Stimulated activated CD4-positive, alpha-beta T cell treated with anti-CD3 and anti-CD28 coated beads, Interleukin-4, amount 100 ng/mL, for 4 hours (primary cell): ENCODE measurements at places on chromosomes 1 and 21.

DNA sequence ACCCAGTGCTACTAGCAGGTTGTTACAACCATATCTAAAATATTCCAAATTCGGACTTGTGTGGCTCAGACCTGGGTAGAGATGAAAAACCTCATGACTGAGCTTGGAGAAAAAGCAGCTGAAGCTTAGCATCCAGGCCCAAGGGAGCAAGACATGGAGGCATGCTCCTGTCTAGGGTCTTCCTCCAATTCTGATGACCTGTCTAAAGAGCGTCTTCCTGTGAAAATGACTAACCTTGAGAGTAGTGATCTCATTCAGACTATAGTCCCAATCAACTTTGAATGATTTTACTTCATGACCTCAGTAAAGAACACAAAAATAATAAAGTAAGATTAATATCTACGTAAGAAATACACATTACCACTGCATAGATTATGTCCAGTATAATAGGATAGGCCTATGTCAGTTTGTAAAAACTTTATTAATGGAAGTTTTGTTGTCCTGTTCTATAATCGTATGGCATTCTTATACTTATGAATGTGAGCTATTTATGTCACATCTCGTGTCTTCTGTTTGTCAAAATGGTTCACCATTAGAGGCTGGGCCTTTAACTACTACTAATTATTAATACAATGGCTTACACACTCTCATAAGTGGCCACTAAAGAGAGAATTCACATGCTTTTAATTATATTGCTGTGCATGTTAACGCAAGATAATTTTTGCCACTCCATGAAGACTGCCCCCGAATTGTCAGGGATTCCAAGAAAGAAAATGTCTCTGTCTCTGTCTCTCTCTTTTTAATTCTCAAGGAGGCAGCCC, 201.3 kb downstream of the NCAM2 start:
- no peak for DNase-seq

DNA sequence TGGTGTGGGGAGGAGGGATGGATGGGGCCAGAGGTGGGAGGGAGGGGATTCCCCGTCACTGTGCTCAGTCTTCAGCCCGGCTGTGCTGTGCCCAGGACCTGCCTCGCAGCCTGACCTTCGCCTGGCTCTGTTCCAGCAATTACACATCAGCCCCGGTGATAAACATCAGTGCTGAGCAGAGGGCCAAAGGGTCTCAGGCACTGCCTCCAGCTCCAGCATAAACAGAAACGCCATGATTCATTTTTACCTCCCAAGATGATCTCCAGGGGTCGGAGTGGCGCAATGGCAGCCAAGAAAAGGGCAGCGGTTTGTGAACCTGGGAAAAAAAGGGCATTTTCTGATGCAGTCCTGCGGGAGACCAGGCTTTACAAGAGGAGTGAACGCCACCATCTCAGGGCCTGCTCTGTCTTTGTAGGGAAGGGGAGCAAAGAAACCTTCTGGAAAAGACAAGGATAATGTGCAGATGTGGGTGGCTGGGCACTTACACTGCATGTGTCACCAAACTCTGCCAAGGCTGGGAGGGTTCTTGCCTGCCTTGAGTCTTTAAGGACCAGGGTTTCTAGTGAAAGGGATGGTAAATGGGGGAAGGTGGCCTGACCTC, 28.1 kb downstream of the SHISA4 start:
- no peak for DNase-seq

DNA sequence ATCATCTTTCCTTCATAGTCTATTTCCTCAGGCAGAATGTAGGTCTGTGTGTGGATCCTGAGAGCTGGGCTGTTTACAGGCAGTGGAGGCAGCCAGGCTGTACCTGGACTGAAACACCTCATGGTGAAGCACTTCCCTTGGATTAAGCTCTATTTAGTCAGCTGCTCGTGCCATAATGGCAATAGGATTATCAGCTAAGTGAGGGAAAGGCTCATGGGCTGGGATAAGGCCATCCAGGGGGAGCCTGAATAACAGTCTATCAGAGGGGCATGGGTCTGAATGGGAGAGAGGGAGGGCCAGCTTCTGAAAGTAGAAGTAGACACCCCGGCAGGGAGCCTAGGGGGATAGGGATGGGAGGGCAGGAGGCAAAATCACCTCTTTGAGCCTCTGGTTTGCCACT, 8.3 kb downstream of the RNASEL start:
- DNase-seq: no peak

DNA sequence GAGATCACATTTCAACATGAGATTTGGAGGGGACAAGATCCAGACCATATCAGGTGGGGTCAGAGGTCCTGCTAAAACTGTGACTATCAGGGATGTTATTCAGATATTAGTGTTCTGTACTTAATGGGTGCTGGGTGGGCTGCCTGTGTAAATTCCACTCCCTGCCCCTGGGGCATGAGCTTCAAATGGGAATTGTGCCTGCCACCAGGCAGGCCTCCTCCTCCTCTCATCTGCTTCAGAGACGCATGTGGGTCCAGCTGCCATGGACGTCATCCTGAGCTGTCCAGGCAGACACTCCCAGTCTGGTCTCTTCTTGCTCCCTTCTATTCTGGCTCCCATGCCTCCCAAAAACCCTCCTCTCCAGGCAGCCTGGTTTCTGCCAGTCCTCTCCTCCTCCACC, 10.4 kb downstream of the QSOX1 start:
- no peak for DNase-seq

- no peak for DNase-seq
These were observed 94.1 kb downstream of the PGBD5 start for GRCh38 chr1:230332061-230332460.

- DNase-seq: no peak
These were observed 74.7 kb downstream of the RUNX1 start for GRCh38 chr21:34974162-34974981.

DNA sequence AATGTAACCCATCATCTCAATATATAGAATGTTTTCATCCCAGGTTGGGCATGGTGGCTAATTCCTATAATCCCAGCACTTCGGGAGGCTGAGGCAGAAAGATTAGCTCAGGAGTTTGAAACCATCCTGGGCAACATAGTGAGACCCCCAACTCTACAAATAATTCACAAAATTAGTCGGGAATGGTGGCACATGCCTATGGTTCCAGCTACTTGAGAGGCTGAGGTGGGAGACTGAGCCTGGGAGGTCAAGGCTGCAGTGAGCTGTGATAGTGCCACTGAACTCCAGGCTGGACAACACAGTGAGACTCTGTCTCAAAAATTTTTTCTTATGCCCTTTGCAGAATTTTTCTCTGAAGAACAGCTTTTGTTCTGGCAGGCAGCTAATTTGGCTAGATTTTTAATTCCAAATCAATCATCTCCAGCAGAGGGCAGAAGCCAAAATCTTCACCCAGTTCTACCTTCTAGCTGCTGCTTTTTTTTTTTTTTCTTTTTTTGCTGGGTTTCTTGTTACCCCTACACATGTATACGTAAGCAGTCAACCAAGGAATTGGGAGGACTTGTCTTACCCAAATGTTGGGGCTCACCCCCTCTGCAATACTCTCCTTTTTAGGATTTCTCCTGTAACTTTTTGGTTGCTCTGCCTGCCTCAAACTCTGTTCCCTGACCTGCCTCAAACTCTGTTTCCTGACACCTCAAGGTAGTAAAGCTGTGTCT, 2.7 kb upstream of the RAD54L start:
- DNase-seq: no peak

- DNase-seq: no peak
These were observed 1234.8 kb downstream of the MRPL39 start for GRCh38 chr21:24372506-24372905.

DNA sequence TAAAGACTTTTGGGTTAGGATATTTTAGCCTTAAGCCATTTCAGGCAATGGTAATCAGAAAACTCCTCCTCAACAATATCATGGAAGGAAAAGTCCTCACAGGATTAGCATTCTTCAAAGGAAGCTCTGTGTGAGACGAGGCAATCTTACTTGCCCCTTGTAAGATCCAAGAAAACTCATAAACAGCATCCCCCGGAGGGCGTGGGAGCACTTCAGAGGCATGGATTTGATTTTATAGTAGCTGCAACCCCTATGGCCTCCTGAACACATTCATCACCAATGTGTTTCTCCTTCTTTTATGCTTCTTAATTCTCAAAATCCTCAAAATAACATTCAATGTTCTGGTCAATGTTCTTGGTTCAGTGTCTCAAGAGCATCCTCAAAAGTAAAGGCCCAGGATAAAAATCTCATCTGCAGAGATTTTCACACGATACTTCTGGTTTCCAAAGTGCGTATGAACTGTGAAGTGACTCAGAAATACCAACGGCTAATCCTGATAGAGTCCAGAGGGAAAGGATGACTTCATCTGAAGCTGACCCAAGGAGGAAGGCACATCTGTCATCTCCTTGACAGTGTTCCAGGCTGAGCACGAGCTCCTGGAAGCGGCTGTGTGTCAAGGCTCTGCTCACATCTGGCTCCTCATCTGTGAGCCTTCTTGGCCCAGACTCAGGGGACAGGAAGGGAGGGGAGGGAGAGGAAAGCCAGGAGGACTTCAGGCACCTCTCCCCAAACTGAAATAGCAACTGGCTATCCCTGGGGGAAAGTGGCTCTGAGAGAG, 49.3 kb upstream of the PSEN2 start:
- DNase-seq: no peak

GRCh38 chr1:108114033-108114599, 86.0 kb downstream of the SLC25A24 start:
- DNase-seq: no peak

- no peak for DNase-seq
These were observed 114.0 kb downstream of the KCNN3 start for GRCh38 chr1:154755858-154756730.
